NCI-H2107 (cell line): ENCODE measurements at places on chromosomes 4 and X.
A peak's percentile ranks its signal among the peaks of the same experiment; 100 is the strongest.

- DNase-seq, result no peak
Observed at GRCh38 chr4:113559947-113560346, 201.6 kb downstream of the CAMK2D start.

DNA sequence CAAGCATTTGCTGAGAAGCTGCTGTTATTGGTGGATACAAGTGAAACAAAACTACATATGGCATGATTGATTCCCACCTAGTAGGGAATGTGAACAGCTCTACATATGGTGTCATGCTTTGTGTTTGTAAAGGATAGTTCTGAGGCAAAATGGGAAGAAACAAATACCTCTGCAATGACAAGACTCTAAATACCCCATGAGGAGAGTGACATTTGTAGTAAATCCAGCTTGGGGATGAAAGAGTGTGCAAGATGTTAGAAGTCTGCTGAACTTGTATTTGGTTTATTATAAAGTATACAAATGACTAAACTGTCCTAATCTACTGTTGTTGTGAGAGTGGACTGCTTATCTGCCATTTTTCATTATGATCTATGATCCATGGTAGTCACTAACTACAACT is 120.8 kb upstream of the HS3ST1 start:
- DNase-seq, result no peak

DNA sequence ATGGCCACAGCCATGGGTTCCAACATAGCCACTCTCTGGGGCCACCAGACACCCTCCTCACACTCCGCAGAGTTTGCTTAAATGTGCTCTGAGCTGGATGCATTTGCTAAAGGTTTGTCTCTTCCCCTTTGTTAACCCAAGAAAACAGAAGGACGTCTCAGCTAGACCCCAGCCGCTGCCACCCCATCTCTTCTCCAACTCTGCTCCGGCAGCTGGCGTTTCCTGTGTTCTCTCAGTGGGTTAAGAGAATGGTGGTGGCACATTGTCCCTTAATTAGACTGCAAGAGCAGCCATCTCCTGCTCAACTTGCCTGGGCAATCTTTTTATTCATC is 43.7 kb upstream of the FAM9C start:
- no peak for DNase-seq

DNA sequence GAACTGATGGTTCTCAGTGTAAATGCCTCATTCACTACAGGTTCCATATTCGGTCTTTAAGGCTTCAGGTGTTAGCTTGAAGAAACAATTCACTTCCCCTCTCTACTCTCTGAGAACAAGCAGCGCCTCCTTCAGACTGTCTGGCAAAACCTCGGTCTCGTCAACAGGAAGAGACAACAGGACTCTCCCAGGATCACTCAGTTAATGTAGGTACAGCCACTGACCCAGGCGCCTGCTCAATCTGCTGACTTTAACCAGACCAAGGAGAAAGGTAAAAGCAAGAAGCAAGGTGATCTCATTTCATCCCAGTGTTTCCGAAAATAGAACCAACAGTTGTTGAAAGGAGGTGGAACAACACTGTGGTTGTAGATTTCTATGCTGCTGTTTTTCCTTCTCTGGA is 102.2 kb downstream of the SLC2A9 start:
- no peak for DNase-seq

- no peak for DNase-seq
Observed at GRCh38 chrX:148537556-148538182, 37.3 kb downstream of the AFF2 start.

- no peak for DNase-seq
Observed at GRCh38 chr4:80374180-80374579, 38.6 kb downstream of the CFAP299 start.

- DNase-seq, result no peak
Observed at GRCh38 chr4:148693913-148694649, 251.9 kb upstream of the NR3C2 start.

DNA sequence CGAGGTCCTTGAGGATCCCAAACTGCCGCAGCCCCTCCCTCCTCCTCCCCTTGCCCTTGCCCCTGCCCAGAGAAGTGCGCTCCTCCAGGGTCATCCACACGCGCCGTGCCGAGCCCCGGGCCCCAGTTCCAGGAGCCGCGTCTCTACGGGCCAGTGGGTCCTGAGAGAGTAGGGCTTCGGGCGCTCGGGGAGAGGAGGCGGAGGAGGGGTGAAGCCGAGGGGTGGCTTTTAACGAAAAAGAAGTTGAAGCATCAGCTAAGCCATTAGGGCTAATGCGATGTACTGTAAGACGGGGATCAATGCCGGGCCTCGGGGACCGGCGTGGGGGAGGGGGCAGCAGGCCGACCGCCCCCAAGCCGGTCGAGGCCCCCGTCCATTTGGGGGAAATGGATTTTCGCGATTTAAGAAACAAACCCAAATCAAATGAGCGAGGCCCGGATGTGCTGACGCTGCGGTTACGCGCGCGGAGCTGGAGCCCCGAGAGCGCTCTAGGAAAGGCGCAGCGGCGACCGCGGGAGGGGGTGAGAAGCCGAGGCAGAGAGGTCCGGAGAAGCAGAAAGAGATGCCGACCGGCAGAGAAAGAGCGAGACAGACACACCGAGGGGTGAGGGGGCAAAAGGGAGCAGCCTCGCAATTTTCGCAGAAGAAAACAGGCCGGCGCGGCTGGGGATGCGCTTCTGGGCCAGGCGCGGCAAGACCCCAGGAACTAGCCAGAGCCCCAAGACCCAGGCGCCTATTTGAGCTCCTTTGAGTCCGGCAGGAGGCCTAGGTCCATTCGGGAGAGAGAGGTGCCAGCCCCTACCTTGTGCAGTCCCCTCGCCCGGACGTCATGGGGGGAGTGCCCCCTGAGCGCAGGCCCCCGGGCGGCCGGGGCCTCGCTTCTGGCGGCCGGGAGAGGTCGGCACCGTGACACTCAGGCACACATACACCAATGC is 13.6 kb downstream of the HMX1 start:
- DNase-seq, result no peak

DNA sequence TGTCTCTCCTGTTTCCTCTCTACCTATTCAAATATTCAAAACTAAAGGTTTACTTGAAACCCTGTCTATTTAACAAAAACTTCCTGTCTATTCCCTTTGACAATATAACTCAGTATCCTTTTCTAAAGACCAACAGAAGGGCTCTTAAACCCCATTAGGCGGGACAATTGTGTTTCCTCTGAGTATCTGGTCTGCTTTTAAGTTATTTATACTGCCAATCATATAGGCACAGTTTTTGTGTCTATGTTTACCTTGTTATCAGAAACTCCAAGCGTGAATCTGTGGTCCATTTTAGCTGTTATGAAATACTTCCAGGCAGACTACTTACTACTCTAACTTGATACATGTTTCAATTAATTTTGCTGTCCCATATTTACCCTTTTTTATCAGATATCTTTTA is 350.0 kb upstream of the CTSO start:
- peak; percentile 13 for DNase-seq

DNA sequence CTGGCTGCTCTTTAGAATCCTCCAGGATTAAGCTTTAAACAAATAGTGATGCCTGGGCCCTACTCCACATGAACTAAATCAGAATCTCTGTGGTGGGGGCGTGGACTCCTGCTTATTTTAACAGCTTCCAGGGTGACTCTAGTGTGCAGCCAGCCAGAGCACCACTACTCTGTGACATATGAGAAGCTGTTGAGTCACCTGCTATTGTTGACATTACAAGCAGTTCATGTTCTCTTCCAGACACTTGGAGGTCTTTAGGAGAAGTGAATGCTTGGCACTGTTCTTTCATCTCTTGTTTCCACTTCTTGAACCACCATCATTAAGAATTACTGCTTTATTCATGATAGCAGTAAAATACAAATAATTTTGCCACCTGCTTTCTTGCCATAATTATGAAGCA is 426 bp upstream of the C4orf51 start:
- DNase-seq, result peak; percentile 12
